ENCODE measurements at places on chromosomes 6 and 20. TPM values are rescaled to one million over a fixed set of nuclear protein-coding genes. Genes with fewer than 3 reads are reported as not detected.

DNA sequence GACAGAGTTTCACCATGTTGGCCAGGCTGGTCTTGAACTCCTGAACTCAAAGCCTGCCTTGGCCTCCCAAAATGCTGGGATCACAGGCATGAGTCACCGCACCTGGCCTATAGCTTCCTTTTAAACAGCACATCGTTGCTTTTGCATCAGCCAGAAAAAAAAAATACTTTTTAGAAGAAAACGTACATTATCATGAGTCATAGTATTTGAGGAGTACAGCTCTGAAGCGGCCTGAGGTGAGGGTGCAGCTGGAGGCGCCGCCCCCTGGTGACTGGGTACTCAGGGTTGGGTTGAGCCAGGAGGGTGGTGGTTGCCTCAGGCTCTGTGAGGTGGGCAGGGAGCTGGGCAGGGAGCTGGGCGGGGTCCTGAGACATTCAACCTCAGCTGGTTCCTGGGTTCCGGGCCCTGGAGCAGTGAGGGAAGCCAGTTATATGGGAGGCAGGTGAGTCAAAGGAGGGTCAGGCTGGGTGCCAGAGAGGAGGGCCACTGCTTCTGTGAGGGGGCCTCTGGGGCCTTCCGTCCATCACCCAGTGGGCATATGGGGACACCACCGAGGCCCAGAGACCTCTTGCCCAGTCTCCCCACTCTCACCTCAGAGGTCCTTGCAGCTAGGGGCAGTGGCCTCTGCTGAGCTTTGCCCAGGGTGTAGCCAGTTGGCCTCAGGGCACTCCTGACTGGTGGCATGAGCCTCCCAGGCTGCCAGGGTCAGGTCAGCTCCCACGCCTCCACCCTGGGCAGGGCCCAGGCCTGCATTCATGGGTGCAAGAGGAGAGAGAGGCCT is 11.7 kb upstream of the ID1 start:
- no peak for DNase-seq

DNA sequence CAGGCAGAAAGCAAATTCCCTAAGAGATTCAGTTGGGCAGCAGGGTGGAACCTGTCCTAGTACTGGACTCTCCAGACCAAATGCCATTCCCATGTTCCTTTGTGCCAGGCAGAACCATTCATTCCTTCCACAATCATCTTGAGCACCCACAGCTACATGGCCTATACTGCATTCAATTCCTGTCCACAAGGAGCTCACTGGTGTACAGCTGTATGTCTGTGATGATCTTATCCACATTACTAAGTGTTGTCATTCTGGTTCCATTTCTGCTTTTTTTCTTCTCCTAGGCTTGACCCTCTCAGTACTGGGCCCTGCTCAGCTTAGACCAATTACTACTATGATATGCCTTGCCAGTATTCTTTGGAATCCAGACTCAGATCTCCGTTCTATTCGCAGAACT is 27.5 kb downstream of the MAN1A1 start:
- no peak for DNase-seq

GRCh38 chr6:6284221-6284966 is 36.1 kb downstream of the F13A1 start:
- peak; percentile 14 for DNase-seq

DNA sequence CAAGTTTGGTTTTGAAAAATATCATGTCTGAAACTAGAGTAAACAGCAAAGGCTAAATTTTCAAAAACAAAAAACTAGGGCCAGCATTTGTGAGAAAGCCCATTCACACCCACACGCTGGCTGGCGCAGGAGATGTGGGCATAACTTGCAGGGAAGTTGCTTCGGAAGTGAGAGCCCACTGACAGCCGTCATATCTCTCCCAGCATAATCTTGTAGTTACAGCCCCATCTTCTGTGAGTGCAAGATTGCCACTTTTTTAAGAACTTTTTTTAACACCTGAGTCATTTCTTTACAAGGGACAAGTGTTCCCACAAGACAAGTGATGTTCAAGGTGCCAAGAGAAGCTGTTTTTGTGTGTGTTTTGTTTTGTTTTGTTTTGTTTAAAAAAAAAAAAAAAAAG is 212.5 kb upstream of the CNR1 start:
- DNase-seq = no peak

DNA sequence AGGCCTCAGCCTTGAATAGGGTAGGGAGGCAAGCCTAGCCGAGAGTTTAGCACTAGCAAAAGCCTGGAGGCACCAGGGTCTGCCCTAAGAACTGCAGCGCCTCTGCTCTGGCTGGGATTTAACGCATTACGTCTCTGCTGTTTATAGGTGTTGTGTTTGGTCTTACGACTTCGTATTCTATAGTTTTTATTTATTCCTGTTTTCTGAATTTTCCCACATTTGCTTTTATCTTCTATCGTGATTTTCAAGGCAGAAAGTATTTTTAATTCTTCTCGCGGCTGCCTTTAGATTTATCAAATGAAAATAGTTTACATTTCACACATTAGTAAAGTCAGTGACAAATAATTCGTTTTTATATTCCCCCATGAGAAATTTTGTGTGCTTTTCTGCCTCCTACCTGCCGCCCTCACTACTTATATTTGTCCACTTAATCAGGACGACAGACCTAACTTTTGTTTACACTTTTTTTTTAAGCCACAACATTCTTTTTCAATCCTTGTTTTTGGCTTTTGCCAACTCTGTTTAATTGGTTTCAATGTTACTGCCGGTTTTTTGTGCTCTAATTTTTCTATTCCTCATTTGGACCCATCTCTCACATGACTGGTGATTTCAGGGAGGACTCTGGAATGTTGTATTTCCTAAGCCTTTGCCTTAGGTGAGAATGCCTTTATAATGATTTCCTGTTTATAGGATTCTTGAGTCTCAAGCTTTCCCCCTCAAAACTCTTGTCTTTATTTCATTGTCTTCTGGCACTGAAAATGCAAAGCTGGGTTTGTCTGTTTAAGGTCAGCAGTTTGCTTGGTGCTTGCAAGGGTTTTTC is 1.3 kb upstream of the LZTS3 start:
- no peak for DNase-seq

The HLA-C gene
- 1,088 TPM for polyA plus RNA-seq

The CPNE5 gene
- 0.47 TPM for polyA plus RNA-seq
